ENCODE measurements at places on chromosomes 1 and 21.

DNA sequence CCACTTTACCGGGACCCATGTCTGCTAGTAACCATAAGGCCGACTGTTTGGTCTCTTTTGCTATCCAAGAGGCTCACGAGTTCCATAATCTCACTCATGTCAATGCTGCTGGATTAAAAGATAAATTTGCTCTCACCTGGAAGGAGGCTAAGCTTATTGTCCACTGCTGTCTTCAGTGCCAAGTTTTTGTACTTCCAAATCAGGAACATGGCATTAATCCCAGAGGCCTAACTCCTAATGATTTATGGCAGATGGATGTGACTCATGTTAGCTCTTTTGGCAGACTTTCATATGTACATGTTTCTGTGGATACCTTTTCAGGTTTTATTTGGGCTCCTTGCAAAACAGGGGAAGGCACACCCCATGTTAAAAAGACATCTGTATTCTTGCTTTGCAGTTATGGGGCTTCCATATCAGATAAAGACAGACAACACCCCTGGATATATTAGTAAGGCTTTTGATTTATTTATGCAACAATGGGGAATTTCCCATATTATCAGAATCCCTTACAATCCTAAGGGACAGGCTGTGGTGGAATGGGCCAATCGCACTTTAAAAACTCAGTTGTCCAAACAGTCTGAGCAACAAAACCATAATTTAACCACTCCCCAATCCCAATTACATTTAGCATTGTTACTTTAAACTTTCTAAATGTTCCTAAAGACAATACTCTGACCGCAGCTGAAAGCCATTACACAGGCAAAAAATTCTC lies 162.7 kb downstream of the IER5 start:
- no peak for DNase-seq

- DNase-seq = no peak
Measured at GRCh38 chr1:222257027-222257426, 290.9 kb downstream of the HHIPL2 start.

DNA sequence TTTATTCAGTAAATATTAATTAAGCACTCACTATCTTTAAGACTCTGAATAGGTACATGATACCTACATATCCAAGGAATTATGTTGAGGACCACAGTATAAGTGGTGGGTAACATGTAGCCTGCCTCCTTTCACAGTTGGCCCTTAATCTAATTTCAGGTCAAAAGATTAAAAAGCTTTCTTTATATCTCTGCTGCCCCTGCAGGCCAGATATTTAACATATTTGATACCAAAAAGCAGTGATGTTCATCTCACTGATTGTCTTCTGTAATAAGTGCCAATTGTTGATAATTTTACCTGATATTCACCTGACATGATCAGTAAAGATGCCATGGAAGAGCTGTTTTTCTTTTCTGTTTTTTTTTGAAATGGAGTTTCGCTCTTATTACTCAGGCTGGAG lies 36.5 kb downstream of the RLF start:
- no peak for DNase-seq

GRCh38 chr1:40769815-40770214 lies 13.8 kb upstream of the KCNQ4 start:
- DNase-seq = no peak

GRCh38 chr1:236890152-236891056 lies 95.3 kb downstream of the MTR start:
- no peak for DNase-seq

GRCh38 chr1:173084292-173084691 lies 33.6 kb upstream of the TNFSF18 start:
- DNase-seq = no peak
